ENCODE measurements at places on chromosomes 2 and 18.

- no peak for DNase-seq
Measured at GRCh38 chr2:131127076-131127475, 21.9 kb downstream of the PLEKHB2 start.

DNA sequence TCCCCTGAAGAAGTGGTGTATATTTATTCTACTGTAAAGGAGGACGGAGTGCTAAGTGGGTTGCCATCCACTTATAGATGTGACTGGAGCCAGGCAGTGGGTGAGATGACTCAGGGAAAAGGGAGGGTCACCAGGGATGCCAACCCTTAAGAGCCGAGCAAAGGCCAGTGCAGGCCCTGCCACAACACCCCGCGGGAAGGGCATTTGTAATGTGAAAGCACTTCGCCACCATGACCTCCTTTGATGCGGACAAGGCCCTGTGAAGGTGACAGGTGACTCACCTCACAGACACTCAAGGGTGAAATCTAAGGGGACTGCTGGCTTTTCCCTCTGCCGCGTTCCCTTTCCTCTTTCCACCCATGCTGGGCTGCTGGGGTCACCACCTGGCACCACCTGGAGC lies 50.2 kb upstream of the MRPL33 start:
- no peak for DNase-seq

DNA sequence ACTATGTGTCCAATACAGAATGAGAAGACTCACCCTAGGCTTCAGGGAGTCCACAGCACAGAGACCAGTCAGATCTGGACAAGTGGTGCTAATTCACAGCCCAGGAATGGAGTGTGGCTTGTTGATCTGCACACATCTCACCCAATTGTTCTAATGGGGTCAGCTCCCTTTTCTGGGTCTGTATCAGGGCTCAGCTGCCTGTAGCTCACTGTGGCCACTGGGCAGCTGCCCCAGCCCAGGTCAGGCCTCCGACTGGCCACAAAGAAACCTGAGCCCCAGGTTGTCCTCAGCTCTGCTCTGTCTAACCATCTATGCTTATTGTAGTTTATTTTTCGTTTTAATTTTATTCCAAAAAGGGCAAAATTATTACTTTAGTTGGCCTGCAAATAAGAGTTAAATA lies 202.3 kb upstream of the RAB6C start:
- DNase-seq: no peak

DNA sequence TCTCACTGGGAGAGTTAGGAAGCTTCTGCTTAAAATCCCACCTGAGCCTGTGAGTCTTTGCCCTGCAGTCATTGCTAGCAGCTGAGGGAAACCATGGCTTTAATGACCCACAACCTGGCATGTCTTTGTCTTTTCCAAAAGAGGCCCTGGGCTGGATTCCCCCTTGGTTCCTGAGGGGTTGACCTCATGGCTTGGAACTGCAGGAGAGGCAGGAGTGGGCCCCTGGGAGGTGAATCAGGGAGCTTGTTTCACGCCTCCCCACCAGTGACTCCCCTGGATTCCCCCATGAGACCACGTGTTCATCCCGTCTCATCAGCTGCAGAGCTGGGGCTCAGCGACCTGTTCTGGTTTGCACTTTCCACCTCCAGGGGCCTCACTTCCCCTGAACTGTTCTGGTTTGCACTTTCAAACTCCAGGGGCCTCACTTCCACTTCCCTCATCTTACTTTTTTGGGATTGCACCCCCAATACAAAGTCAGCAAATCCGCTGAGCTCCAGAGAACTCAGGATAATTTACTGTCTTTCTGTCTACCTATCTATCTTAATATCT lies 58.5 kb upstream of the TMEM18 start:
- no peak for DNase-seq

DNA sequence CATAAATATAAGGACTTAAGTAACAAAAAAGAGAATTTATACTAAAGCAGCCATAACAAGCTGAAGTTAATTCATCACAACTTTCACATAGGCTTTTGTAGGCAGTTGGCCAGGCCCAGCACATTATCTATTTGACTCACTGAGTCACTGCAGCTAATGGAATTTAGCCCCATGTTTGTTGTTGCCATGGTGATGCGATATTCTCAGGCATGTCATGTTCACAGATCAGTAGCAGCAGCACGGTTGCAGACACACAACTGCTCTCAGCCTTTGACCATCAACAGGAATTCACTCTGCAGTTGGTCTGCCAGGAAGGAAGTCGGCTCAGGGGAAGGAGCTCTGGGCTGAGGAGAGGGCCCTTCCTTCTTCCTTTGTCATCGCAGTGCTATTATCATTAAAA lies 639.8 kb downstream of the TMEM182 start:
- DNase-seq: peak; percentile 97

DNA sequence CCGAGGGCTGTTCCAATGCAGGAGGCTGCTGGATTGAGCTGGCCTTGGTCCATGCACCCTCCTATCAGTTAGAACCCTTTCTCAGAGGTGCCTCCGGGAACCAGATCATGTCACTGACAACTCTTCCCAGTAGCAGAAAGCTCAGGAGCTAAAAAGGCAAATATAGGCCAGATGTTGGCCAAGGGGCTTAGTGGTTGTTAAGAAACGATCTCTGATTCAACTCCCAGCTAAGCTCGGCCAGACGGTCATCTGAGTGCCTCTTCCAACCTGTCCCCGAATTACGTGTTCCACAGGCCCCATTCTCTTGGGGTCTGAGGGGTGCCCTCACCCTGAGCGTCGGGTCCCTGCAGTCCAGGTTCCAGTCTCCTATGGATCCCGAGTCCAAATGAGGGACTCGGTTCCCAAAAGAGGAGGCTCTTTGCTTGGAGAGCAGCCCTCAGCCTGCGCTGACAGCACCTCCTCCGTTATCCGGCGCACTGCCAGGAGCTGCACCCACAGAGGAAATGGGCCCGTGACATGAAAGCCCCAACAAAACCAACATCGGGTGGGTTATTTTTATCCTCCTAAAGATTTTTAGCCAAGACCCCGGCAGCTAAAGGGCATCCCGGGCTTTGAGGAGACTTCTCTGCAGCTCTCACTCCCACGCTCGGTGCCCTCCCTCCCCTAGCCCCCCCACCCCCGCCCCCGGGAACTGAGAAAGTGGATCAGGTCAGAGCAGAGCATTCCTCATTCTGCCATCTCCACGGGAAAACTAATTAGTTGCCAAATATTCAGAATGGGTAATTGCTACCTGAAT lies 106.6 kb upstream of the ID2 start:
- DNase-seq: peak; percentile 20

- peak; percentile 51 for DNase-seq
Measured at GRCh38 chr2:182763311-182763912, 47.4 kb downstream of the DNAJC10 start.

DNA sequence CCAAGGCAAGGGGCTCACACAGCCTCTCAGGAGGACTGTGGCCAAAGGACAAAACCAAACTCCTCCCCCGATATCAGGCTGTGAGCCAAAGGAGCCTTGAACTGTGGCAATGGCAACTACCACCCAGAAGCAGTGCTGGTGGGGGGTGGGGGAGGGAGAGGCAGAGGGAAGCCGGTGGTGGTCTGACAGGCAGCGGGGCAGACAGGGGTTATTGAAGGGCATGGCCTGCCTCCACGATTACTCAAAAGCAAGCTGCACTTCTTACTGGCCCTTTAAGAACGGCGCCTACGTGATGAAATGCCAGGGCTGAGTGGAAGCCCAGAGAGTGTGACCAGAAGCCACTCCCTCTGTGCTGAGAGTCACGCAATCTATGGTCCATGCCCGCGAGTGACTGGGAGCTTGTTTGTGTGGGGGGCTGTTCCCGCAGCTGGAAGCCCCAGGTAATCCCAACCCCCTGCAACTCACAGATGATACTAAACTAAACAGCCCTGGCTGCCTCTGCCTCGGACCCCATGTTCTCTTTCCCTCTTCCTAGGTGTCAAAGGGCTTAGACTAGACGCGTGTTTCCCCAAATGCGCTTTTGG lies 128.2 kb upstream of the CXCR4 start:
- peak; percentile 47 for DNase-seq

- no peak for DNase-seq
Measured at GRCh38 chr18:58449464-58449863, 179.4 kb downstream of the ALPK2 start.

Measured in astrocyte (in vitro differentiated cells and primary cell).